Heart right ventricle (tissue), 16 donors: ENCODE measurements at places on chromosomes 3 and 15.

DNA sequence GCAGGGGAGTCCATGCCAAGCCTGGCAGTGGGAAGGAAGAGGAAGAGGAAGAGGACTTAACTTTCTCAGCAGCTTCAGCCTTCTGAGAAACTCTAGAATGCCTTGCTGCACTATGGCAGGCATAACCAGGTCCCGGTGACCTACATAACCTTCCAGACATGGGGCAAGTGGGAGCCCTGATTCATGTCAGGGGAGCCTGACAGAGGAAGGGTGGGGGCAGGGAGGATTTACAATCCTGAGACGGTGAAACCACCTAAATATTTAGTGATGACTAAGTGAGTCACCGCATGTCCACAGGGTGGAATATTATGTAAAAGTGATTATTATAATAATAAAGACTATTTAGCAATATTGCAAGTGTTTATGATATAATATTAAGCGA is 46.7 kb downstream of the AMOTL2 start:
- DNase-seq: no peak

DNA sequence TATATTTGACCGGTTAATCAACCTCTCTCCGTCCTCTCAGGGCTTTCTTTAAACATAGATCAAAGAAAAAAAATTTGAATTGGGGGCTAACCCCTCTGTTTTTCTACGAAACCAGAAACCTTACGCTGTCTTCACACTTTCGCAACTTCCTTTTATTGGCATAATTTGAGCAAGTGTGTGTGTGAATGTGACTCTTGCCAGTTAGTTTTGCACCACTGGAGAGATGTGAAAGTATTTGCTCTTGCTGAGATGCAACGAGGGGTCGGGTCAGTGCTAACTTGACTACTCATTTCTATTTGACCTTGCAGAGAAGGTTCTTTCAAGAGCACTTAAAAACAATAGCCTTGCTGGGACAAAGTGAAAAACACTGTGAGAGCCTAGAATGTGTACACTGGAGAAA is 81.2 kb downstream of the FAM43A start:
- DNase-seq: no peak

DNA sequence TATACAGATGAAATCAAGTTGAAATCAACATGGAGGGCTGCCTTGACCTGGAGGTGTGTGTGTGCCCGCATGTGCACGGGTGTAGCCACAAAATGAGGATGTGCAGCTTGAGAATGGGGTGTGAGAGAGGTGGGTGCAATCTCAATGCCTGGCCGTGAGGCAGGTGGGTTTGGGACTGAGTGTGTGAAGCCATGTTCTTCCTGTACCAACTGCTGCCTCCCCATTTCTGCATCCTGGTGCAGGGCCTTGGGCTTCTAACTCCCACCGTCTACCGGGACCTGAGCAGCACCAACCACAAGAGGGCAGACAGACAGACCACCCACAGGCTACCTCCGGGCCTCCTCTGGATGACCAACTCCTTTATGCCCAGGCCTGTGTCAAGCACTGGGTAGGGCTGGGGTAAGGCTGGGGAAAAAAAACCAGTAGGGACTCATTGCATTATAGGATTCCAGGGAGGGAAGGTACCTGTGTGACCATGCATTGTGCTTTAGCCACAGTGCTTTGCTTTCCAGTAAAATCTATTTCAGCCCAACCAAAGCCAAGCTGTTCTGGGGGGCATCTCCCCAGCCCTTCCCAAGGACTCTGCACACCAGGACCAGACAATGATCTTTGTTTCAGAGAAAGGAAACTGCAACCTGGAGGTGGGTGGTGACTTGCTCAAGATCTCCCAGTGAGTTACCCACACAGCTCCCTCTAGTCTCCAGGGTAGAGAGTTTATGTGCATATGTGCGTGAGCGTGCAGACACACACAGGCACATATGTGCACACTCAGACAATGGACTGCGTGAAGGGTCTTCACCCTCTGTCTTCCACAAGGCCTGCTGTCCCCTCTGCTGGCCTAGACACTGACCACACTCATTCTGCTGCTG is 162.2 kb upstream of the TLE3 start:
- DNase-seq: no peak

- DNase-seq: no peak
Observed at GRCh38 chr15:94494732-94495131, 263.4 kb downstream of the MCTP2 start.

- no peak for DNase-seq
Observed at GRCh38 chr15:59885832-59886231, 118.3 kb upstream of the FOXB1 start.

GRCh38 chr15:23690450-23690852 is 3.3 kb upstream of the NDN start:
- DNase-seq: peak; percentile 45

- DNase-seq: no peak
Observed at GRCh38 chr3:71177375-71177774, 406.2 kb downstream of the FOXP1 start.

- DNase-seq: no peak
Observed at GRCh38 chr3:15315003-15315402, 17.4 kb downstream of the SH3BP5 start.

DNA sequence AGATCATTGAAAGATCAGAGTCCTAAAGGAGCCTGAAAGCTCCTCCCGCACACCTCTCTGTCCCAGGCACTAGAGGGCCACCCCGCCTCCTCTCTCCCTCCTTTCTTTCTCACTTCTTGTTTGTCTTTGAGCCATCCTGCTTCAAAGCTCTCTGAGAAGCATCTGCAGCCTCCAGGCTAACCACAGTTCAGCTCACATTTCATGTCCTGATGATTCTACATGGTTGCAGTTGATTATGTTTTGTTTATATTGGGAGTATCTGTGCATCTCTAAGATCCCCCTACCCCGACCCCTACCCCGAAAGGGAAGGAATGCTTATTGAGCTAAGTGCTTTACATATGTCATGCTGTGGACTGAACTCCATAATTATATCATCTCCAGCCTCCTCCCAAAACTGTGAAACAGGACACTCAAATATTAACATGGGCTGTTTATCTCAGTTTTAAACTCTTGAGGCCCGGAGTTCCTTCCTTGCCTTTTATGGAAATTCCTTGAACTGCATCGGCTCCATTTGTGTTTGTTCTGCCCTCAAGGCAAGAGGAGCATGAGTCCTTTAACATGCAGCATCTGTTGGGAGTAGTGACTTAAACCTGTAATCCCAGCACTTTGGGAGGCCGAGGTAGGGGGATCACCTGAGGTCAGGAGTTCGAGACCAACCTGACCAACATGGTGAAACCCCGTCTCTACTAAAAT is 30.9 kb downstream of the MGLL start:
- DNase-seq: no peak

DNA sequence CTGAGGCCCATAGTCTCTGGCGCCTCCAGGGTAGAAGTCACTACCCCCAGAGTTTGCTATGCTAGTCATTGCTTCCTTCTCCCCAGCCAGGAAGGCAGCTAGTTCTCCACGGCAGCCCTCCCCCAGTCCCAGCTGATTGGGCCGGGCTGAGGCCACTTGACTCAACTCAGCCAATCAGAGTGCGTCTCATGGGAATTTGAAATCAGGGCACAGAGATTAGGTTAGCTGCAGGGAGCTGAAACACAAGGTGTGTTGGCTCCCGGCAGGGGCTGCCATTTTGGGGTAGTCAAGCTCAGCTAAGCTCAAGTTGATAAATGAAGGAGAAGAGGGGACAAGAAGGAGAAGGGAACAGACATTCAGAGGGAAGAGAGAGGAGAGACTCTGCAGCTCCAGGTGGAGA is 32.8 kb downstream of the LINGO1 start:
- peak; percentile 60 for DNase-seq

GRCh38 chr3:159266779-159267178 is 464.9 kb downstream of the MFSD1 start:
- no peak for DNase-seq

DNA sequence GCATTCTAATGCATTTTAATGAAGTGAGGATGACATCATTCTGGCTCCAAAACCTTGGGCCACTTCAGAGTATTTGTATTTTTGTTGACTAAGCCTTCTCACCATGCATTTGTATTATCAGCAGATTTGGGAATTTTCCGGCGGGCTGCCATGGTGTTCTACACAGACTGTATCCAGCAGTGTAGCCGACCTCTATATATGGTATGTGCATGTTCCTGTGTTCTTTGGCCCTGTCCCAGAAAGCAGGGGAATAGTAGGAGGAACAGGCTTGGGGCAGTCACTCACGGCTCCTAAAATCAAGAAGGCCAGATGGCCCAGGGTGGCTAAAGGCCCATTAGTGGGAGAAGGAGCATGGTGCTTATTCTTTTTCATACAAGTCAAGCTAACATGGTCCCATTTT is 80.5 kb downstream of the USF3 start:
- DNase-seq: peak; percentile 19

DNA sequence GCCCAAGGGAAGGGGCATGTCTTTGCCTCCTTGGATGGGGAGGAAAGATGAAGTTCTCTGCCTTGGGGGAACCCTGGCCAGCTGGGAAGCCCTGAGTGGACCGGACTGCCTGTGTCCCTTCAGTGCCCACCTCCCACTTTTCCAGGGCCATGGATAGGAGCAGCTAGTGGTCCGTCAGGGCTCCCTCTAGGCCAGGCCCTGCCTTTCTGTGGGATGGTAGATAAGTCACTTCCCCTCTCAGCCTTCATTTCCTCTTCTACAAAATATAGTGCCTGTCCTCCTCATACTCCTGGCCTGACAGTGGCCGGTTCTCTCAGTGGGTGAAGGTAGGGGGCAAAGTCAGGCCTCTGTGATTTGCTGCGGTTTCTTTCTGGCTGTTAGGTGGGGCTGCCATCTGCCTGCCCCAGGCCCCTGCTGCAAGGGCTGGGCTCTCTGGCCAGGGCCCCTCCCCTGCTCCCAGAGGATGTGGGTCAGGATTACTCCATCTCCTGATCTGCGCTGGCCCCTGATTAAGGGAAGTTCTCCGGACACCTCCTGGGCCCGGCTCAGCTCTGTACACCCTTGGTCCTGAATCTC is 1.4 kb downstream of the PLEKHO2 start:
- DNase-seq: peak; percentile 61

- DNase-seq: no peak
Observed at GRCh38 chr3:186022931-186023330, 85.1 kb upstream of the TRA2B start.

- DNase-seq: no peak
Observed at GRCh38 chr3:28940530-28940929, 340.3 kb upstream of the RBMS3 start.

GRCh38 chr3:134239538-134239937 is 11.1 kb downstream of the RYK start:
- no peak for DNase-seq
